NCI-H446 (cell line): ENCODE measurements at places on chromosomes 1 and 21.

DNA sequence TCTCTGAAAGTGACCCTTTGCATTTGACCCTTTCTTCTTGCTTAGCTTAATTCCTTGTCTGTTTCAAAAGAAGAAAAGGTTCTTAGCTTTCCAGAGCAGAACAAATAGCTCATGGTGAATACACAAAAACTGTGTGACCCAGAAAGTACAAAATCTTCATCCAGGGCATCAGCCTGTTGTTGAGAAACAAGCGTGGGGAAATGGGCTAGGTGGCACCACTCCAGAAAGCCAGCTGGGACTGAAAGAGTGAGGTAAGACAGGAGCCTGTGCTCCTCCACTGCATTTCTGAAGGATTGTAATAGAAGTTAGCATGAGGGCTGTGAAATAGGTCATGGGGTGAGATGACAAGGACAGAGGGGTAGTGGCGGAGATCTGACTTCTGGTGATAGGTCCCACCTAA lies 45.8 kb downstream of the CYP2J2 start:
- peak; percentile 68 for DNase-seq

DNA sequence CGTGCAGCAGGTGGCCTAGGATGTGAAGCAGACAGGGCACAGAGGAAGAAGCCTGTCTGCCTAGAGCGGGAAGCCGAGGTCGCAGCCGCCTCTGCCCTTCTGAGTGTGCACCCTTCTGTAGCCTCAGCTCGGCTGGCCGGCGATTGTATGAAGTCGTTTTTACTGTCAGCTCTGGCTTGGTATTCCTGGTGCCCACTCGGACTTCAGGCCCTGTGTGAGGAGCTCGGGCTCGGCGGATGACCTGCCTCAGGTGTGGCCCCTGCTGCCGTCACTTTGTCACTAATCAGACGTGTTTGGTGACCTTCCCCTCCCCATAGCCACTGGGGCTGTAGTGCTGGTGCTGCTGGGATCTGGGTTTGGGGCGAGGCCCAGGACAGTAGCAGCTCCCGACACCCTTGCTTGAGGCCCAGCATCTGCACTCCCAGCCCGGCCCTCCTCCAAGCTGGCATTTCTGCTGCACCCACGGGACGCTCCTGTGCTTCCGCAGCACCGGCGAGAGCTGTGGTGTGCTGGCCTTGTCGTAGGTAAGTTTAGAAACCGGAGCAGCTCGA lies 18.1 kb downstream of the SLX9 start:
- DNase-seq: no peak

- DNase-seq: no peak
Measured at GRCh38 chr1:23868557-23869016, 497 bp upstream of the FUCA1 start.

- peak; percentile 78 for DNase-seq
Measured at GRCh38 chr1:87325982-87326738, 2.5 kb upstream of the LMO4 start.

GRCh38 chr1:29832936-29833335 lies 596.6 kb downstream of the PTPRU start:
- no peak for DNase-seq

GRCh38 chr1:232973652-232974611 lies 23.5 kb downstream of the NTPCR start:
- DNase-seq: no peak

DNA sequence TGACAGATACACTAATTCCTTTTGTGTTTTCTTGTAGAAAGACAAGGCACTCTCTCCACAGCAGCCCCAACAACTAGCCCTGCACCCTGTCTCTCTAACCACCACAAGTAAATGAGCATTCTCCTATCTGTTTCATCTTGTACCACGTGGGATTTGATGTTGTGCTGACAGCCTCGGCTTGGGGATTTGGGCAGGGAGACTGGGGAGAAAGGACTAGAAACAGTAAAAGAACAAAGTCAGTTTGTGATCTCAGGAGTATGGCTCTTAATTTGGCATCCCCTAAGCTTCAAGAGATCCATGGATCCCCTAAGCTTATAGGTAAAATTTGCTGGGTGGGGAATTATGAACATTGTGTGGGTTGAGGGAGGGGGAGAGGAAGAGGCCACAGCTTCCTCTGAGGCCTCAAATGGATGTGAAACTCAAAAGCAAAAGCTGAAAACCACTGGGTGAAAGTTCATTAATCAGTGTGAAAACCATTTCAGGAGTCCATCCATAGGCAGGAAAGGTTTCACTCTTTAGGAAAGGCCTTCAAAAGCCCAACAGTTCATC lies 3.1 kb downstream of the C1orf162 start:
- no peak for DNase-seq

GRCh38 chr1:113876176-113876575 lies 4.7 kb upstream of the PTPN22 start:
- no peak for DNase-seq

DNA sequence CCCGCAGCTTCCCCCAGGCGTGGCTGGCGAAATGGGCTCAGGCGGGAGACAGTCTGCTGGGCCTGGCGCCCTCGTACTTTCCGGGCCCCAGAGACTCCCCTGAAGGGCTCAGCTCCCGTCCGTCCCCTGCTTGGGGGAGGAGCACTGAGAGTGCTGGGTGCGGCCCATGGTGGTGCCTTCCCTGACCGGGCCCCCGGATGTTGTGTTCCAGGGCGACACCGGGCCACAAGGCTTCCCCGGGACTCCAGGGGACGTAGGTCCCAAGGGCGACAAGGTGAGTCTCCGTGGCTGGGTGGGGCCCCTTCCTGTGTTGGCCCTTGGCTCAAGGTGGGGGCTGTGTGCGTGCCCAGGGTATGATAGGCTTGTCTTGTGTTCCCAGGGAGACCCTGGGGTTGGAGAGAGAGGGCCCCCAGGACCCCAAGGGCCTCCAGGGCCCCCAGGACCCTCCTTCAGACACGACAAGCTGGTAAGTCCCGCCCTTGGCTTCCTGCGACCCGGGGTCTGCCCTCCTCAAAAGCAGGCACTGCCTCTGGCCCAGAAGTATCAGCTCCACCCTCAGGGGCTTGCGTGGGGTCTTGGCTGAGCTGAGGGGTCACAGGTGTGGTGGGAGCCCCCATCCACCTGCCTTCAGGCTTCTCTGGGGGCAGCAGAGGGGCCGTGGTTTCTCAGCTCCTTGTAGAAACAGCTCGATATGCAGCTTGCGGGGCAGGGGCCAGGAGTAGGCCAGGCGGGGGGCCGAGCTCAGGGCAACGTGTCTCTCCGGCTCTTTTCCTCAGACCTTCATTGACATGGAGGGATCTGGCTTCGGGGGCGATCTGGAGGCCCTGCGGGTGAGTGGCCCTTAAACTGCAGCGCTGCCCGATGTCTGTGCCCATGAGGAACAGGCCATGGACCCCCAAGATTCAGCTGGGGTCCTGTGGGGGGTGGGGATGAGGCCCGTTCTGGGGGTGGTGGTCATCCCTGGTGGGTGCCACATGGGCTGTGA lies 62.3 kb downstream of the SLC19A1 start:
- no peak for DNase-seq

DNA sequence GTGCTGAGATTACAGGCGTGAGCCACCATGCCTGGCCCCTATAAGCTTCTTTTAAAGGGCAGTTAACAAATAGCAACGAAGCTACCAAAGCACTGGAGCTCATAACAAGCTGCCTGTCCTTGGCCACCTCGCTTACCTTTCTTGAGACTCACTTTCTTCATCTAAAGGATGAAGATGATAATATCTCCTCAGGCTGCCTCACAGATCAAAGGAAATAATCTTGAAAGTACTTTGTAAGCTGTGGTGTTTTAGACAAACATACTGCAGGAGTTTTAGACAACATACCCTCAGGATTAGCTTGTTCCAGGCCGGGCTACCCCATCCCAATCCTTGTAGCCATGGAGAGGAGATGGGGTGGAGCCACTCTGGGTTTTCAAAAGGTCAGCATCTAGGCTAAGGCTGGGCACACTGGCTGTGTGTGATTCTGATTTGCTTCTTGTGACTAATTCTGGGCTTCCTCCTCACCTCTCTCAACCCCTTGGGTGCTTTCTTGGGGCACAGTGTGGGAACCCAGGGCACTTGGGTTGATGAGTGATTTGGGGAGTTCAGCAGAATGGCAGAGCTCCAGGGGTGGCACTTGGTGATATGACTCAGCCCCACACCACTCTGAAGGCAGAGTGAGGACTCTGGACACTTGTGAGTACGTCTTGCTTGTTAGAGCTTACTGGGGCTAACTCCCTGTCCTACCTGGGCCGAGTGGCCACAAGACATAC lies 5.2 kb downstream of the GPR25 start:
- DNase-seq: no peak

DNA sequence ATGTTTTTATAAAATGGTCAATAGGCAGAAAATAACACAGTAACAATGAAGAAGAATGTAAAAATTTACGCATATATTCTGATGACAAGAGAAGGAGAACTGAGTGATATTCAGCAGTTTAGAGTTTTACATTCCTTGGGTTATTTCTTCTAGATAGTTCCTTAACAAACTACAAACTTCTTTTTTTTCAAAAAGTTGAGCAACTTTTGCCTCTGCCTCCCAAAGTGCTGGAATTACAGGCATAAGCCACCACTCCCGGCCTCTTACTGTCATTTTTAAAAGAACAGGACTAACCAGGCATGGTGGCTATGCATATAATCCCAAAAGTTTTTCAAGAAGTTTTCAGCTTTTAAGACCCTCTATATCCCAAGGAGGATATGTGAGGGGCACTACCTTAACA lies 32.9 kb downstream of the ARNT start:
- DNase-seq: no peak

- DNase-seq: no peak
Measured at GRCh38 chr1:39819091-39819812, 30.6 kb upstream of the BMP8B start.

DNA sequence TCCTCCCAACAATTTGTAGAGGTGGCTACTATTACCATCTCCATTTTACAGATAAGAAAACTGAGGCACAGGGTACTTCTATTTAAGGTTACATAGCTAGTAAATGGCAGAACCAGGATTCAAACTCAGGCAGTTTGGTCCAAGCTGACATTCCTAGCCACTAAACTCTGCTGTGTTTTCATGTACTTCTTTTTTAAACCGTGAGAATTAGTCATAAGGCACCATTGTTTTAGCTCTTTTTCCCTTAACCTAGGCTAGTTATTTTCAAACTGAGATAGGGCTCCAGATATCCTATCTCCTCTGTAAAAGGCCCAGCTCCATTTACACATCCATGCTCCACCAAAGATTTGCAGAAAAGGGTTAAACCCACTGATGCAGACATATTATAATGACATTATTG lies 92.9 kb downstream of the PTPN14 start:
- DNase-seq: no peak

DNA sequence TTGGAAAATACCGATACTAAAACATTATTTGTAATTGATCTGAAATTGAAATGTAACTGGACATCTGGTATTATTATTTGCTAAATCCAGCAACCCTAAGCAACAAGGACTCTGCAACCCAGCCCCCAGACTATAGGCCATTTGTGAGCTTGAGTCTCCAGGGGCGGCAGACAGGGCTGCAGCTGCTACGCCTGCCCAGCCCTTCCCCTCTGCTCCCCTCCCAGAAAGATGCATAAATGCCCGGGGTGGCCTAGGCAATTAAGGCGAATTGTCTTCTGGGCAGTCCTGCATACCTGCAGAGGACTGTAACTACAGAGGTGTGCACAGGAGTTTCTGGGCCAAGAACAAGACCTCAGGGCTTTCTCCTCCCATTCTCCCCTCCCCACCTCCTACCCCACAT lies 41.2 kb upstream of the LBR start:
- DNase-seq: no peak

GRCh38 chr1:208895820-208896219 lies 651.6 kb upstream of the PLXNA2 start:
- no peak for DNase-seq

GRCh38 chr21:17921579-17922530 lies 102.7 kb upstream of the C21orf91 start:
- peak; percentile 50 for DNase-seq

GRCh38 chr1:8822373-8823294 lies 5.2 kb upstream of the RERE start:
- peak; percentile 72 for DNase-seq

GRCh38 chr1:207830788-207831187 lies 78.9 kb downstream of the CD46 start:
- DNase-seq: no peak

DNA sequence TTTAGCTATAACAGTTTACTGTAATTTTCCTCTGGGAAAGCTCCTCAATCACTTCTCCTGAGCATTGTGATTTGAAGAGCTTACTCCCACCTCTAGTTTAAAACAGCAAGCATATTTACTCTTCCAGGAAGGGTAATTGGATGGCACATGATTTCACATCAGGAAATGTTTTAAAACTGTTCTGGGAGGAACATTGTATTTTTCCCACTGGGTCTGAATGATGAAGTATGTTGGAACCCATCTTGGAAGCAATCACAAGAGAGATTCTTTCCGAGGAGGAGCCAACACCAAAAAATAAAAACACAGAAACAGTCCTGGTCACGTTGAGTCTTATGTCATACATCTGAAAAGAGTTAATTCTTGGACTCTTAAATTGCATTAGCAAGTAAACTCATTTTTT lies 17.3 kb downstream of the MAP10 start:
- no peak for DNase-seq

GRCh38 chr1:31818206-31818605 lies 2.4 kb upstream of the SPOCD1 start:
- DNase-seq: no peak

DNA sequence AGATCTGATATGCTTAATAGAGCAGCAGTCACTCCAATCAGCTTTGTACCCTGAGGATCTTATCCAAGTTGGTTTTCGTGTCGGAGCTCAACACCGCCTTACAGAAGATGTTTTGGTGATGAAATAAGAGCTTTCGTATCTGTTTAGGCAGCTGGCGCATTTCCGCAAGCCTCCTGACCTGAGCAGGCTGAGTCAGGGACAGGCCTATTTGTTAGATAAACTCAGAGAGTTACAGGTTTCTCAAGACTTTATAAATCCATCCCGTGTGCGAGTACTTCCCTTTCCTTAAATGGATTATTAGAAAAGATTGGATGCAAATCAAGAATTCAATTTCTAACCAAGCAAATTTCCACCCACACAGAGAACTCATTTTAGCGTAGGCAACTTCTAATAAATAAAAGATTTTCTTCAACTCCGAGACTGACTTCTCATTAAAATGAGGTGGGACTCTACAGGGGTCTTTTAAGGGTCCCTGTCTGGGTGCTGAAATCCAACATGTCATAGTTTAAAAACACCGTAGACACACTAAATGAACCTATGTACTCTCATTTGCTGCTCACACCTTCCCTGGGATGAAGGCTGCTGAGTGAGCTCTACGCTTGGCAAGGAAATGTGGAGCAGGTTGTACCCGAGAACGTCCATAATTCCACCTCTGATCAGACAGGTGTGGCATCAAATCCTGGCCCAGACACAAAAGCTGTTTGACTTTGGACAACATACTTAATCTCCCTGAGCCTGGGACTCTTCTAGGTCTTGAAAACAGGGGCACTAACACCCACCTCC lies 106.9 kb upstream of the F3 start:
- no peak for DNase-seq

GRCh38 chr21:43602266-43603232 lies 56.7 kb downstream of the HSF2BP start:
- no peak for DNase-seq

- no peak for DNase-seq
Measured at GRCh38 chr1:21319447-21320407, 29.5 kb upstream of the ECE1 start.

DNA sequence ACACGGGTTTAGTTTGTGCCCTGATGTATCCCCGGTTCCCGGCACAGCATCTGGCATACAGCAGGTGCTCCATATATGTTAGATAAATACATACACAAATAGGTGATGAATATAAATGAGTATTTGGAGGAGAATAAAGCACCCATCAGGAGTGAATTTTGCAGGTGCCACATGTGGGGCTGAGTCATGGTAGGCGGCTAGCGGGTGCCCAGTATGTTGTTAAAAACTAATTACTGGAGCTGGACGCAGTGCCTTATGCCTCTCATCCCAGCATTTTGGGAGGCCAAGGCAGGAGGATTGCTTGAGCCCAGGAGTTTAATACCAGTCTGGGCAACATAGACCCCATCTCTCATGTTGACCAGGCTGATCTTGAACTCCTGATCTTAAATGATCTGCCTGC lies 16.7 kb upstream of the WASF2 start:
- no peak for DNase-seq
